ENCODE measurements at places on chromosomes 13 and 19. TPM values are rescaled to one million over a fixed set of nuclear protein-coding genes. Genes with fewer than 3 reads are reported as not detected.

DNA sequence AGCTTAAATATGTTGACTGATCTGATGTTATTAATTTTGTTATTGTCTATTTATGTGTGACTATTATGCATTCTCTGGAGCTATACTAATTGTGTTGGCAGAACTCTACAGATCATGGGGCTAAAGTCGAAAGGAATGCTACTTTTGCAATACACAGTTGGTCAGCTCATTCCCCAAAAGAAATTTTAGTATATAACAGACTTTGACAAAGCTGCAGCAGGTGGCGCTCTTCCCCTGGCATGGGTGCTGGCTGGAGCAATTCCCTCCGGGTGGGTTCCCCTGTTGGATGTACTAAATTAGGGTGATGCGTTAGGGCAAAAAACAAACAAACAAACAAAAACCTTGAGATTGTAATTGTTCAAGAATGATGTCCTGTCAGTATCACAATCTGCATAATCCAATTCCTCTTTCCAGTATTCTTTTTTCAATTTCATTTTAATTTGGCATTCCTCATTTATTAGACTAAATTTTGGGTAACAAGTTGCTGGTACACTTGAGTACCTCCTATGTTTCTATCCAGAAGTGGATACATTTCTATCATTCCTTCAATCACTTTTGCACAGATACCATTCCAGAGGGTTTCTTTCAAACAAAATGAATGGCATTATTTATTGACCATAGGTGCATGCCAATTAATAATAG lies 322.8 kb upstream of the EDNRB start:
- peak; percentile 32 for DNase-seq

DNA sequence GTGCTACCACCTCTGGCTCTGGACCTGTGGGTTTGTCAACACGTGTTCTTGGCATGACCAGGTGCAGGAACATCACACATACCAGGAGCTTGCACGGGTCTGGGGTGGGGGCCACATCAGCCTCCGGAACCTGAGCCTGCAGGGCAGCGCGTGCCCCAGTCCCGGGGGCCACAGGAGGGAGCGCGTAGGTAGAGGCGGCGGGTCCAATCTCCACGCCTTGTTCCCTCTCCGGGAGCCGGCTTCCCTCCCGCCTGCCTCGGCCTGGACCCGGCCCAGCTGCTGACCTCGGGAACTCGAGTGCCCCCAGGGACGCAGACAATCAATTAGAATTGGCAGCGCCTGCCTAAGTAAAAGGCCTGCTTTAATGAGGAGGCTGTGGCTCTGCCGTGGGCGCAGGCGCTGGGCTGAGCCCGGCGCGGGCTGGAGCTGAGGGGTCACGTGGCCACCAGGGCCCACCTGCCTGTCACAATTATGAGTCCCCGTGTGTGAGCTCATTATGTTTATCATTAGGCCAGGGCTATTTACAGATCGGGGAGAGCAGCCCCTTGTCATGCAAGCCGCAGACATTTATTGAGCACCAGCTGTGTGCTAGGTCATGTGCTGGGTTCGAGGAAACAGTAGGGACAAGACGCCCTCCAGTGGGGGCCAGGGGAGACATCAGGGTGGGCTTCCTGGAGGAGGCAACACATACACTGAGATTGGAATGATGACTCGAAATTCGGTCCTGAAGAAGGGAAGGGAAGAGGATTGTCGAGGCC lies 32.2 kb upstream of the TNFAIP8L1 start:
- no peak for DNase-seq

GRCh38 chr19:47357788-47358680 lies 8.9 kb downstream of the DHX34 start:
- no peak for DNase-seq

DNA sequence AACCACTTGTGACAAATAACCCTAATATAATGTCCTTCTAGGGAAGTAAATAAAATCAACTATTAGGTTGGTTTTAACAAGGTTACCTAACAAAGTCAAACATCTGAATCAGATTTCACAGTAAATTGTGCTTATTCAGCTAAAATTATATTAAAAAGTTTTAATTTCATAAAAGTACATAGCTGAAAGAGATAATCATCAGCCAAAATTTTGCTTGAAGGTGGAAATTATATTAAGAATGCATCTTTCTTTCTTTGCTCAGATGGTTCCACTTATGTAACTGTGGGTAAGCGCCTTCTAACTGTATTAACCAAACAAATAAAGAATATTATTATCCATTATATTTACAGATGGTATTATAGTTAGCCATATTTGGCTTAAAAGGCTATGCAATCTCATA lies 2840.3 kb upstream of the PCDH20 start:
- no peak for DNase-seq

CEACAM16 gene
- total RNA-seq, result not detected

All from activated naive CD8-positive, alpha-beta T cell treated with anti-CD3 and anti-CD28 coated beads, Interleukin-2, amount 10 ng/mL, durations not matched to agents 7 days and 5 days (primary cell).